ENCODE measurements at places on chromosomes 4 and X.

GRCh38 chr4:75514949-75515612 is 808 bp downstream of the THAP6 start:
- DNase-seq, result peak; percentile 12

- DNase-seq, result no peak
These were observed 4.4 kb upstream of the APBB2 start for GRCh38 chr4:41218703-41219102.

GRCh38 chr4:153207567-153207966 is 3.3 kb downstream of the TRIM2 start:
- DNase-seq, result peak; percentile 8

DNA sequence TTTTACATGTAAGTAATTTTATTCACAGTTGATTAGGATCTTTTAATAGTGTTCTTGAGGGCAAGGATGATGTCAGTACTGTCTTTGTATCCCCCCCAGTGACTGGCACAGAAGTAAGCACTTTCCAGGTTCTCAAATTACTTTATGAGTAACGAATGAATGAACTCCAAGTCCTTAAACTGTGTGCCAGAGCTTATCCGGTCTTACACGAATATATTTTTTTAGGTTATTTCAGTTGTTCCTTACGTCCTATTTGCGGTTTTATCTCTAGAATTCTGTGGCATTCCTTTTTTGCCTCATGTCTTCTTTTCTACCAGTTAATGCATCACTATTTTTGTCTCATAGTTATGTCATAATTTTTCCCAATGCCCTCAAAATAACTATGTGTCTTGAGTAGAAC is 106.9 kb upstream of the MID1IP1 start:
- DNase-seq, result no peak

- DNase-seq, result no peak
These were observed 76.7 kb upstream of the SLC4A4 start for GRCh38 chr4:71262161-71262560.

DNA sequence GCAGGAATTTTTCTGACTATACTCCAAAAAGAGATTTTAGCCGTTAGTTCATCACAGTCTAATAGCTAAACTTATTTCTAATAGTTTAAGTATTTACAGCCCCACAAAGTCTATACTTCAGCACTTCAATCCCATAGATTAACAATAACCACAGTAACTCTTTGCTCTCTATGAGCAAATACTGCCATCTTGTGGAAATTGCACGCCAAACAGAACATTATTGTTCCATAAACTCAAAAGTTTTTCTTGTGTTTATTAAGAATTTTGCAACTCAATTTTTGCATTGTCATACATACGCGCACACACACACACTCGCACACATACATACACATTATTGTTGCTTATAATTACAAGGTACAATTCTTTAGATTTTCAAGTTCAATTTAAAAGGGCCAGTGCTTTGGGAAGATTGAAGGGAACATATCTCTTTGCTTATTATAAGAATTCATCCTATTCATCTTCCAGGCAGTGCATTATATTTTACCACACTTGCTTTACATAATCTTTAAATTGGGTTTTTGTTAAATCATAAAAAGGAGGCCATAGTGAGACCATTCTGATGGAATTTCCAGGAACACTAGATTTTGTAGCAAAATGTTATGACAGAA is 63.8 kb upstream of the ATOH1 start:
- peak; percentile 54 for DNase-seq

DNA sequence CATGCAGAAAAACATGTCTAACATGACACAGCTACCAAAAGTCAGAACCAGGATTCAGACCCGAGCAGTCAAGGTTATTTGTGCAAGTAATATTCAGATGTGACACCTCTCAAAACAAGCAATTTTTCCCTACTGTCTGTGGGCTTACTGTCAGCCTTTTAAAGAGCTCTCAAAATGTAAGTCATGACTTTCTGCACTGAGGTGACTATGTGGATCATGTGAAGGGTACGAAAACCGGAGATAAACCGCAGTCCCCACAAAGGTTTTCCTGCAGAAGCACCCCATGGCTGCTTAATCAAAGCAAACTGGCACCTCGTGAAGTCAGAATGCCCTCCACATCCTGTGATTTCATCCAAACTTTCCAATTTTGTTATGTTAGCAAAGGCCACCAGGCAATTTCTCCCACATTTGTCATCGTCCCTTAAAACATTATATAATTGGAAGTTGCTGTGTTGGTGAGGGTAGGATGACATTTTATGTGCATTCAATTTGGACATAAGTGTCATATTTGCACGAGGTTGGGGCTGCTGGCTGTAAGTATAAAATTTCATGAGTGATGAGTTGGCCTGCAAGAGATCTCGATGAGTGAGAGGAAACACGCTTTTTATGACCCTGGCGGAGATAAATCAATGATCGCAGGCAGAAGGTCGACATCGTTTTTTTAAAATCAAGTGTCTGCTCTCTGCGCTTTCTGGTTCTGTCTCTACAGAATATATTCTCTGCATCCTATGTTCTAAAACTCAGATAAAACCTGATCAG is 161.2 kb downstream of the STK32B start:
- DNase-seq, result no peak

DNA sequence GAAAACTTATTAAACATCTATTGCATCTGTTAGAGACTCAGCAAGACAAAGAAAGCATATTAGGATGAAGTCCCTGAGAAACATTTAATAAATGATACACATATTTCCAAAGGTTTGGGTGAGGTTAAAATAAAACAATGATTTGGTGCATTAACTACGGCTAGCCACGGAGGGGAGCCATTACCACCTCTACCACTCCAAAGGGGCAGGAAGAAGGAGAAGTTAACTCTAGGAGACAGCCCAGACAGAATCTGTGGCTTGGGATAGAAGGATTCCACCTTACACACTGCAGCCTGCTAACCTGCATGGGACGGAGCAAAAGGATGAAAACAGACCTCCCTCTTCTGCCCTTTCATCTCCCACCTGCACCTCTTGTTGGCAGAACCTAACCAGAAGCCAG is 189.1 kb upstream of the C1QTNF7 start:
- DNase-seq, result no peak

DNA sequence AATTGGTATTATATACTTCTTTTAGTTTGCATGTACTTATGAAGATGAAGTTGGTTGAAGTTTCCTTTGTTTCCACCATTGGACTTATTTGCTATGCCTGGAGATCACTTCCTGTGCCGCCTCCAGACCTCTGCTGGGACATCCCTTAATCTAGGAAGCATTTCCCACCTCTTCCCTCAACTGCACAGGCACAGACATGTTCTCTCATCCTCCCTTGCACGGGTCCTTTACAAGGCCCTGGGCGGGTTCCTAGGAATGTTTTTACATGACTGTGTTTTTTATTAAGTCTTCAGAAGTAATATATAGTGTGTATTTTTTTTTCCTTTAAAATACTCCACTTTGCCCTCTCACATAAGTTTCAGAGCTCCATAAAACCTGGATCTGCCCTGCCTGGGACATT is 51.0 kb downstream of the TMEM131L start:
- DNase-seq, result no peak

- no peak for DNase-seq
These were observed 33.2 kb upstream of the NAP1L5 start for GRCh38 chr4:88730811-88731210.

- DNase-seq, result no peak
These were observed 316.2 kb downstream of the UNC5C start for GRCh38 chr4:95232358-95233156.

DNA sequence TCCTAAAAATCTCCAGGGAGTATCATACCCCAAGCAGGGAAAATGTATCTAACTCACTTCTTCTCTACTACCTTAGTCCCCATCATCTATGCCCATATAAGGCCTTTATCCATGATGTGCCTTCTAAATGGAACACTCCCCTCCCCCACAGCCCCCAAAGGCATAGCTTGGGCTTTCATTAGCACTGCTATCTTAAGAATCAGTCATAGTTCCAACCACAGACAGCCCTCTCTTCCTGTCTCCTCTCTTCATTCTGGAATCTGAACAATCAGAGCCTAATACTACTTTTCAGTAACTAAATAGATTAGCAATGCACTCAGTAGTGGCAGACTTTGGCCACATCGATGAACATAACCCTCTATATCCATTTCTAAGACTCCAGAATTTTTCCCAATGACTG is 313.2 kb upstream of the DKK2 start:
- DNase-seq, result no peak

GRCh38 chrX:131752493-131753198 is 208.8 kb downstream of the OR13H1 start:
- DNase-seq, result no peak

DNA sequence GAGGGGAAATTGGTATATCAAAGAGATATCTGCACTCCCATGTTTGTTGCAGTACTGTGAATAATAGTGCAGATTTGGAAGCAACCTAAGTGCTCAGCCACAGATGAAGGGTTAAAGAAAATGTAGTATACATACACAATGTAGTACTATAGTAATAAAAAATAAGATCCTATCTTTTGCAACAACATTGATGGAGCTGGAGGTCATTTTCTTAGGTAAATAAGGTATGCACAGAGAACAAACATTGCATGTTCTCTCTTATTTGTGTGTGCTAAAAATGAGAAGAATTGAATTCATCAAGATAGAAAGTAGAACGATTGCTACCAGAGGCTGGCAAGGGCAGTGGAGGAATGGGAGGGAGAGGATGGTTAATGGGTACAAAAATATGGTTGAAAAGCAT is 117.9 kb upstream of the TRAM1L1 start:
- no peak for DNase-seq

- peak; percentile 16 for DNase-seq
These were observed 3.2 kb downstream of the CXorf65 start for GRCh38 chrX:71103110-71103983.

DNA sequence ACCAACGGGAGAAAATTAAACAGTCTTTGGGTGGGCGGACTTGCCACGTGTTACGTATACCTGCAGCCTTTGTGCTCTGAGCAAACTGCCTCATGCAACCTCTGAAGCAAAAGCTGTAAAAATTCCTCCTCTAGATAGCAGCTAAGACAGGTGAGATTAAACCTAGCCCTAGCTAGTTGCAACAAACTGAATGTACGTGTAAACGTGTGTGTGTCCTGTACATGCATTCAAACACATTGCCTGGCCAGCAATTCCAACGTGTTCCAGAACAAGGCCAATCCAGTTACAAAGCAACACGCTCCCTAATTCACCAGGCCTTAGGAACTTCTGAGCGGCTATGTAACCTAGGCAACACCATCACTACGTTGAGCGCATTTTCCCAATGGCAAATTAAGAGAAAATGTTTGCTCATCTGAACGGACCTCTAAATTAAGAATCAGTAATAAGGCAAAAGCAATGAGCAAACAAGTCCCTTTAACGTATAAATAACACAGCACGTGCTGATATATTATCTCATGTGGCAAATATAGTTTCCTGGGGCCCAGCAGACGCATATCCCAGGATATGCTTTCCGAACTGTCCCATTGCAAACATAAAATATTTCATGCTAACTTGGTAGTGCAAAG is 792 bp downstream of the PPID start:
- DNase-seq, result peak; percentile 21

DNA sequence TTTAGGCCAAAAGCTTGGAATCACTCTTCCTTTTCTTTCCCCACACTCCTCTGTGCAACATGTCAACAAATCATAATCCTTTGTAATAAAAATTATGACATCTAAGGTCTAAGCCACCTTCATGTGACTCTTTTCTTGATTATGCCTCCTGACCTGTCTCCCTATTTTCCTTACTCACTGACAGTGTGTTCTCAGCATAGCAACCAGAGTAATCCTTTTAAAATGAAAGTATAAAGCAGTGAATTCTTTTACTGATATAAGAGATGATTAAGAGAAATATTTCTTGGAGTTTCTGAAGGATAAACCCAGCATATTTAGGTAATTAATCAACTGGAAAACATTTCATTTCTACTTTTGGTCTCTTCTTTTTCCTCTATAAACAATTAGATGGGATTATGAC is 44.7 kb downstream of the USO1 start:
- DNase-seq, result no peak

- no peak for DNase-seq
These were observed 1.0 kb upstream of the DCK start for GRCh38 chr4:70992391-70992881.

DNA sequence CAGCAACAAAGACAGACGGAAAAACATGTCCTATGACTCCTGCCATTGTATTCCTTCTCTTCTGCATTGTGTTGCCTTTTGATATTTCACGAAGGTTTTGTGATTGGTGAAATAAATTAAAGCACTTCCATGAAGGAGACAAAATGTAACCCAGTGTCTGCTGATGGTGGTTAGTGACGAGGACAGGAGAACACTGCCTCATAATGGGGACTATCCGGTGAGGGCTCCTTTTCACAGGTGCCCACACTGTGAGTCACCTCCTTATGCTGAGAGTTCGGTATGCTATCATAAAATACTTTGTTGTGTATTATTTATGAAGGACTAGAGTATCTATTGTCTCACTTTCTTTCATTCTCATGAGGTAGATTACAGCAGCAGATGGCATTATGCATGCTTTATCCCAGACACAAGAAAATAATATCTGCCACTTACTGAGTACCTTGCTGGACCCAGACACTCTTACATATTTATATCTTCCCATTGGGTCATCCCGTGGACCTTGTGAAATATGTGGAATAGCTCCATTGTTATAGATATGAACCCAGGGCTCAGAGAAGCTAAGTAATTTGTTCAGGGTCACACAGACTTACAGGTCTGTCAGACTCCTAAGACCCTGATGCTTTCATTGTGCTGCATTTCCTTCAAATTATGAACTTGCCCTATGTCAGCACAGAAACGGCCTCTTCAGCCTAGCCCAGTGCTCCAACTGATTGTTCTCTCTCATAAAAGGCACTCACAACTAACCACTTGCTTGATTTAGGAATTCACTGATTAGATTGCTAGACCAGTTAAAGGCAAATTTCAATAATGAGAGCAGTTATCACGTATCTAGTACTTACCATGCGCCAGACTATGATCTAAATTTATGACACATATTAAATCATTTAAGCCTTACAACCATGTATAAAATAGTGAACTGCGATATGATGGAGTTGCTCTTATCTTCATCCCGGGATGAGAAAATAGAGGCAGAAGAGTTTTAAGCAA is 31.2 kb downstream of the PLS3 start:
- no peak for DNase-seq

DNA sequence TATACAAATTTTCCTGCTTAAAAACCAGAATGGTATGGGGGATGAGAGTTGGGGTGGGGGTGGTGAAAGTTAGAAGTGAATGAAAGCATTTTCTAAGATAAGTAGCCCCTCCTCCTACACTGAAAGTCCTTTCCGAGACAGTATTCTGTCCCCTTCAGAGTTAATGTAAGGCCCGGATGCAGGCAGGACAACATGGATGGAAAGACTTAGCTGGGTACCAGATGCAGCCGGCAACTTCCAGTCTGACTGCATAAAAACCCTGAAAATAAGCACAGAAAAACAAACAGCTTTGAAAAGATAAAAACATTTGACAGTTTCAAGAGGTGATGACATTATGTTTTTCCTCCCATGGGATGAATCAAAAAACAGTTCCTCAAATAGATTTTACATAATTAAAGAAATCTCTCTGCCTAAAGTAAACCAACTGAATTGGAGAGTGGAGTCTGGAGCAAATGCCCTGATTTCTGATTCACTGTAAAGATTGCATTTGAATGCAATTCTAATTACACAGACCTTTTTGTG is 196.3 kb downstream of the GPAT3 start:
- DNase-seq, result no peak

DNA sequence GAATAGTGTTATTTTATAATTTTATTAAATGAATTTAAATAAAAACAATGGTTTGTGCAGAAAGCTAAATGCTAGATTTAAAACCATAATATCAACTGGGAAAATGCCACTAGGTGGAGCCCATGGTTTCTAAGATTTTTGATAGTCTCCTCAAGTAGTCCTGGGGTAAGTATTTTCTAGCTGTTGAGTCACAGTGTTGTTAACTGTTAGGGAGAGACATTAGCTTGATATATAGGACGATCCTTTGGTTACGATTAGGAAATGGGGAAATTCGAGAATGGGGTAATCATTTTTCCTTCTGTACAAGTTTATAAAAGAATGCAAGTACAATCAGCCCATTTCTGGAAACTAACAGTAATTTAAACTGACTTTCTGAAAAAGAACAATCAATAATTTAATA is 378.4 kb downstream of the ANKRD50 start:
- peak; percentile 36 for DNase-seq
